ENCODE measurements at places on chromosomes 13 and 19.

- DNase-seq = no peak
Measured at GRCh38 chr13:32588736-32589135, 2.5 kb downstream of the PDS5B start.

DNA sequence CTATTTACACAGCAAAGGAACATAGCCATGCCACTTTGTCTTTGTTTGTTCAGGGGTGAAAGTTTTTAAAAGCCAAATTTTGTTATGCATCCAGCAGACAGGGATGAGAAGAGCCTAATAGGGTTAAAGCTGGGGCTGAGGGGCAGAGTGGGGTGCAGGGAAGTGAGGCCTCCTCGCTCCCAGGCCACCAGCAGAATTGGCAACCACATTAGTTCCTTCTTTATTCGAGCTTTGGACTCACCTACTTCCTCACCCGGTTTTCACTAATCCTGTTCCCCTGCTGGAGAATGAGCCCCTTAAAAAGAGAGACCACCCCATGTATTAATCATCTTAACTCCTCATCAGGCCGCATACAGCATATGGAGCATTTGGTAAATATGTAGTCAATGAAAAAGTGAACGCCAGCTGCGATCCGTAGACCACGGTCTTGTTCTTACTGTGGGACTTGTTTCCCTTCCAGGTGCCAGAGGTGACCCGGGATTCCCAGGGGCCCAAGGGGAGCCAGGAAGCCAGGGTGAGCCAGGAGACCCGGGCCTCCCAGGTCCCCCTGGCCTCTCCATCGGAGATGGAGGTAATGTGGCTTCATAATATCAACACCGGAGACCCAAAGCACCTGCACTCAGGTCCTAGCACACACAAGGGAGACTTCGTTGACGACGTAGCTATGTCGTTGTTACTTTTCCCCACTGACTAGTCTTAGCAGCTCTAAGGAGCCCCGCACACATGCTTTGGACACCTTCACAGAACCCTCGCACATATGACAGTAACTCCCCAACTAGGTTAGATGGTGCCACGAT, 112.1 kb downstream of the RAB20 start:
- no peak for DNase-seq

GRCh38 chr13:77981281-77981881, 62.8 kb upstream of the EDNRB start:
- DNase-seq = no peak

DNA sequence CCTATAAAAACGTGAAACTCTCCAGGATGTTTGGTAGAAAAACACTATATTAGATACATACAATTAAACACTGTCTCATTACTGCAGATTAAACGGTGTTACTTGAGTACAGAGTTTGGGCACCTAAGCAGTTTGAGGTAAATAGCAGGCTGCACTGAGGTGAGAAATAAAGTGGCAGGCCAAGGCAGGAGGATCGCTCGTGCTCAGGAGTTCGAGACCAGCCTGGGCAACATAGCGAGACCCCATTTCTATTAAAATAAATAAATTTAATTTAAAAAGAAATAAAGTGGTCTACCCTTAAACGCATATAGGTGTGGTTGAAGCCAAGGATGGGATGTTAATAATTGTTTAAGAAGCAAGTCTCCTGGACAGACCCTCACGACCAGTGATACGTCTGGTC, 1.2 kb downstream of the PSPC1 start:
- peak; percentile 46 for DNase-seq

DNA sequence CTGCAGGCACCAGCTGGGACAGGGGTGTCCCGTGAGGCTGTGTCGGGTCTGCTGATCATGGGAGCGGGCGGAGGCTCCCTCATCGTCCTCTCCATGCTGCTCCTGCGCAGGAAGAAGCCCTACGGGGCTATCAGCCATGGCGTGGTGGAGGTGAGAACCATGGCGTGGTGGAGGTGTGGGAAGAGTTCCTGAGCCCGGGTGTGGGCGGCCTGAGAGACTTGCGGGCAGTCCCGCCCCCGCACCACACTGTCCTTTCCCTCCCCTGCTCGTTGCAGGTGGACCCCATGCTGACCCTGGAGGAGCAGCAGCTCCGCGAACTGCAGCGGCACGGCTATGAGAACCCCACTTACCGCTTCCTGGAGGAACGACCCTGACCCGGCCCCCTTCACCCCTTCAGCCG, 10.7 kb downstream of the APLP1 start:
- DNase-seq = no peak

DNA sequence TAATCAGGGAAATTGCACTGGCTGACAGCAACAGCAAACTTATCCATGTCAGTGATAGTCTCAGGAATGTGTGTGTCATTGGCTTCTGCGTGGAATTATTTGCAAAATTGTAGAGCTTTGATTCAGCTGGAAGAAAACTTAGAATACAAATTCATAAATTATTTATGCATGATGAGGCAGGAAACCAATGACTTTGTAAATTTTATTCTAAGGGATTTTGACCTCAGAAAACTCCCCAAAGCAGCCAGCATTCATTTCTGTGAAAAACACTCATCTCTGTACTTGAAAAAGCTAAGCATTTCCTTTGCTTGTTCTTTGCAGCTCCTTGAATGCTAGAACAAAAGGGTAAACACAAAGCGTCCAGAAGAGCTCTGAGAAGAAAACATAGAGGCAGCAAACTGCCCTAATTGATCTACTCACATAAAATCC, 162.4 kb downstream of the DCT start:
- no peak for DNase-seq

DNA sequence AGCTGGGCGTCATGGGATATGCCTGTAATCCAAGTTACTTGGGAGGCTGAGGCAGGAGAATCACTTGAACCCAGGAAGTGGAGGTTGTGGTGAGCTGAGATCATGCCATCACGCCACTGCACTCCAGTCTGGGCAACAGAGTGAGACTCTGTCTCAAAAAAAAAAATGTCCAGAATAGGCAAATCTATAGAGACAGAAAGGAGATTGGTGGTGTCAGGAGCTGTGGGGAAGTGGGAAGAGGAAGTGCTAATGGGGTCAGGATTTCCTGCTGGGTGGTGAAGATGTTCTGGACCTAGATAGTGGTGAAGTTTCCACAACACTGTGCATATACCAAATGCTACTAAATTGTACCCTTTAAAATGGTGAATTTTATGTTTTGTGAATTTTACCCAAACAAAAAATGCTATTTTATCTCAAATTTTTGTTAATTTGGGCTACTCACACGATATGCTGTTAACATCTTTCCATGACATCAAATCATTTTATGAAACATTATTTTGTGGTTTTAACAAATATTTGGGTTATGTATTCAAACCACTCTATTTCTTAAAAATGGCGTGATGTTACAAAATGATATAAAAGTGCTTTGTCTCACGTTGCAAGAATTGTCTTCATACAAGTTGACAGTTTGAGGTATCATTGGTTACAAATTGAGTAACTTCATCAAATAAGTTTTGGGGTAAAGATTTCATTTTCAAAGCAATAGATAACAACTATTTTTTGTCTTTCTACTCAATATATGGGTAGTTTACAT, 7.4 kb upstream of the CYP4F3 start:
- no peak for DNase-seq

- no peak for DNase-seq
Measured at GRCh38 chr13:42107421-42107820, 59.0 kb downstream of the DGKH start.

- peak; percentile 76 for DNase-seq
Measured at GRCh38 chr13:20566898-20567874, at the start of gene IFT88. Gene IFT88, plus strand, starts transcription at chr13:20567157. Its CDS starts 7,229 bp downstream, at chr13:20574386.

DNA sequence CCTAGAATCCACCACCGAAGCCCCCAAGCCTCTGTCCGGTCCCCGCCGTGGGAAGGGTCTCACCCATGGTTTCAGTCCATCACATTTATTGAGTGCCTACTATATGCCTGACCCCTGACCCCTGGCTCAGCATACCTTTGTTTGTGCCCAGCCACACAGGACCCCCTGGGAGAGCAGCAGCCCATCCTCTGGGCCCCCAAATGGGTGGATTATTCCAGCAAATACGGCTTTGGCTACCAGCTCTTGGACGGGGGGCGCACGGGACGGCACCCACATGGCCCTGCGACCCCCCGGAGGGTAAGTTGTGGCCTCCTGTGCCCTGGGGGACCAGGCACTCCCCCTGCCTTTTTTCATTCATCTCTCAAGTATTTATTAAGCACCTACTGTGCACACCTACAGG, 7.7 kb downstream of the PLK5 start:
- DNase-seq = no peak

- DNase-seq = no peak
Measured at GRCh38 chr13:58960888-58961287, 1202.8 kb downstream of the DIAPH3 start.

- no peak for DNase-seq
Measured at GRCh38 chr19:29019403-29019802, 193.5 kb downstream of the UQCRFS1 start.

DNA sequence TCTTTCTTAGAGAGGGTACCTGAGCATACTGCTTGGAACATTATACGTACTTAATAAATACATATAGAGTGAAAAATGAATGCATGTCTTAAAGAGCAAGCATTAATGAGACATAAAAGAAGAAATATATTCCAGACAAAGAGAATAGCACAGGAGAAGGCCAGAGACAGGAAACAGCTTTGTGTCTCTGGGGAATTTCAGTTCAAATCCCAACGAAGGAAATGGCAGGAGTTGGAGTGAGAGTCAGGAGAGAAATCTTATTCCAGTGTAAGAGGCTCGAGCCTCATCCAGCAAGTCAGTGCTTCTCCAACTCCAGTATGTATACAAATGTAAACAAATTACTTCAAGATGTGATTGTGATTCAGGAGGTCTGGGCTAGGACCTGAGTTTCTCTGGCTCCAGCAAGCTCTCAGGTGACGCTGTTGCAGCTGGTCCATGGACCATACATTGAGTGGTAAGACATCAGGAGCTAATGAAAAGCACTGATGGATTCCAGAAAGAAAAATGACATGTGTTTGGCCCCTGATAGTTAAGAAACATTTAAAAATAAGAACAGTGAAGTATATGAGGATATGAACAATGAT, 108.2 kb downstream of the RAP2A start:
- DNase-seq = no peak

- DNase-seq = no peak
Measured at GRCh38 chr19:38247126-38247525, 9.0 kb downstream of the PPP1R14A start.

DNA sequence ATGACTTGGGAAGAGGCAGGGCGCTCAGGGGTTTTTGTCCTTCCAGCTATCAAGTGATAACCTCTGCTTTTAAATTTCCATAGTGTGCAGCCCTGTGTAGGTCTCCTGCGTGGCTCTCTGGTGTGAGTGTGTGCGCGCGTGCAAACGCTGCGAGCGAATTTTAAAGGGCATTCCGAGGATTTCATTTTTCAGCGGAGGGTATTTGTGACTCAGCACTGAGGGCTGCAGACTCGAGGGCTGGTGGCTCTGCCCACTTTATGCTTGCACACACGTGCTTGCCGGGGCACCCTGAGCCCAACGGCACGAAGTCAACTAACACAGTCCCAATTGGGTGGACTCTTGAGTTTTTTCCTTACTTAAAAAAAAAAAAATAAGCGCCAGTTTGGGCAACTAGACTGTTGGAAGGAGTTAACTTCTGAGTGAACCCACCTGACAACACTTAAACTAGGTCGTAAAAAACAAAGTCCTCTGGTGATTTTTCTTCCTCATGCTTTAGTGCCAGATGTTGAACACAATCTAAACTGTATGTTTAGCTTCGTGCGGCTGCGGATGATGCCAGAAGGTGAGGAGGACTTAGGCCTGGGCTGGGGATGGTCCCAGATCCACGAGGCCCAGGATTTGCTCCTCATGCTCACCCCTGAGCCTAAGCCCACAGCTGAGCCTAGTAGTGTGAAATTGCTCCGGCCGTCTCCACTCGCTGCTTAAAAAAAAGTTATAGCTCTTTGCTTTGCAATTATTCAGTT, 2.1 kb downstream of the FGF9 start:
- DNase-seq = peak; percentile 32

GRCh38 chr13:45954836-45955800, 97.4 kb downstream of the ZC3H13 start:
- no peak for DNase-seq

GRCh38 chr19:15615526-15615925, 508 bp downstream of the CYP4F8 start:
- no peak for DNase-seq

DNA sequence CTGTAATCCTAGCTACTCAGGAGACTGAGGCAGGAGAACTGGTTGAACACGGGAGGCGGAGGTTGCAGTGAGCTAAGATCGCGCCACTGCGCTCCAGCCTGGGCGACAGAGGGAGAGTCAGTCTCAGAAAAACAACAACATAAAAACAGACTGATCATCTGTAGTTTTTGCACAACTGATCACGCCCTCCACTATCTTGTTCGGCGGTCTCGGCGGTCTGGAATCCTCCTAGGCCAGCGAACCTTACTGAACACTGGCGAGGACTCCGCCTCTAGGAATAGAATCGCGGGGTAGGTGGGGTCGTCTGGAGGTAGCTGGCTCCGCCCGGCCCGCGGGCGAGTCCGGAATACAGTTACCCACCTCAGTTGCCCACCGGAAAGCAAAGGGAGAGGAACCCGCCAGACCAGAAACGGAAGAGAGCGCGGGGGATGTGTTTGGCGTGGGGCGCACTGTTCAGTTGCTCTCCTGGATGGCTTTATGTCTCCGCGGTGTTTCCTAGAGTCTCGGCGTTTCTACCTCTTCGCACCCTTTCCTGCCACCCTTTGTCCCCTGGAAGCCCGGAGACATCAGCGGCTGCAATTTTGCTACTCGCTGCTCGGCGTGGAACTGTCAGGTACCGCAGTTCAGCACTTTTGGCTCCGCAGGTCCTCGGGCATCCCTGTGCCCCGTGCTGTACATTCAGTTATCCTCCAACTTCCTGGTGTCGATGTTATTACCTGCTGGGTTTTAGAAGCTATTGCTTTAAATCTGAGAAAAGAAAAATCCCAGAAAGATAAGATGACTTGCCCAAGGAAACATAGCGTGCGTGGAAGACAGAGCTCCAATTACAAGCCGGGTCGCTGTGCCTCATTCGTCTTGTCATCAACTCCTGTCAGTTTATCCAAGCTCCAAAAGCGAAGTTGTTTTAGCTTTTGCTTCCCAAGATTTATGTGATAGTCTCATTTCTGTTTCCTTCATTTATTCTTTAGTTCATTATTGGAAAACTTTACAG, 24.9 kb upstream of the HNRNPA1L2 start:
- peak; percentile 96 for DNase-seq
